HFFc6 (cell line): ENCODE measurements at places on chromosomes 3 and 15. TPM values are rescaled to one million over a fixed set of nuclear protein-coding genes. Genes with fewer than 3 reads are reported as not detected.

- H3K27ac ChIP-seq = no peak overlapping the region
- DNase-seq = no peak
- H3K4me3 ChIP-seq = no peak overlapping the region
- H3K4me1 ChIP-seq = 0 out of 2 replicates have a peak, but pooled peaks cover 6% of the 10 kb centered on the region
Measured at GRCh38 chr15:38954090-38954489, 389.5 kb upstream of the RASGRP1 start.

- DNase-seq = no peak
- no peak overlapping the region for H3K27ac ChIP-seq
- no peaks in the 10 kb centered on the region for H3K36me3 ChIP-seq
- no peaks in the 10 kb centered on the region; the same call in 1 of the 2 replicates for H3K27me3 ChIP-seq
- H3K4me1 ChIP-seq = no peaks in the 10 kb centered on the region
- no peak overlapping the region for H3K4me3 ChIP-seq
Measured at GRCh38 chr3:149186219-149186618, 35.4 kb downstream of the CP start.

- no peak overlapping the region for H3K27ac ChIP-seq
- no peak for DNase-seq
- H3K4me3 ChIP-seq = no peak overlapping the region
Measured at GRCh38 chr15:69105451-69105985, 54.9 kb upstream of the GLCE start.

GRCh38 chr3:59481776-59482400, 432.1 kb upstream of the CFAP20DC start:
- no peaks in the 10 kb centered on the region for H3K27me3 ChIP-seq
- no peak overlapping the region for H3K27ac ChIP-seq
- H3K4me3 ChIP-seq = no peak overlapping the region

DNA sequence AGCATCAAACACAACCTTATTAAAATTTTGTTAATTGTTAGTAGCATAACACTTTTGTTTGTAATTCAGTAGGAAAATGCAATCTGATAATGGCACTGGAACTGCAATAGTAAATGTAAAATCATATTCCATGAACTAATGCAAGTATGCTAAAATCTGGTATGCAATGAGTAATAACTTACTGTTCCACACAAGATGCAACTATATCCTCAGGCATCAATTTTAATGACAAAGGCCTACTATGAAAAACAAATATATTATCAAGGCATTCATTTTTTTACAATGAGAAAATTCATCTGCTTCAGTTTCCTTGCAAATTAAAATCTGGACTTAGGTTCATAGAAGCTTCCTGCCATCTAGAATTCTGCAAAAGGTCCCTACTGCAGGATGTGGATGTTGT, 1.4 kb upstream of the NSMCE3 start:
- H3K4me3 ChIP-seq = peak overlapping the region; percentile 96; the same call in 1 of the 2 replicates
- H3K27me3 ChIP-seq = no peaks in the 10 kb centered on the region; the same call in 1 of the 2 replicates
- H3K27ac ChIP-seq = peak overlapping the region; percentile 95
- DNase-seq = peak; percentile 63
- peaks cover 9% of the 10 kb centered on the region for H3K36me3 ChIP-seq
- peaks cover 68% of the 10 kb centered on the region for H3K4me1 ChIP-seq

- peaks cover 10% of the 10 kb centered on the region for H3K27me3 ChIP-seq
- no peak overlapping the region for H3K4me3 ChIP-seq
- H3K27ac ChIP-seq = no peak overlapping the region
- H3K4me1 ChIP-seq = peaks cover 9% of the 10 kb centered on the region; the same call in 1 of the 2 replicates
Measured at GRCh38 chr3:127835993-127836882, 13.9 kb upstream of the MGLL start.

IVD gene
- 50.7 to 75.4 TPM (median 64.0 TPM) in 3 replicates for total RNA-seq

GOLGA8J gene
- not detected in 3 replicates for total RNA-seq

ZKSCAN7 gene
- total RNA-seq = 0.56 to 1.3 TPM (median 1.1 TPM) in 3 replicates

NUSAP1 gene
- total RNA-seq = 27.6 to 72.0 TPM (median 60.4 TPM) in 3 replicates

RETNLB gene
- not detected in 2 replicates for total RNA-seq

LRRC34 gene
- total RNA-seq = 0.59 to 0.87 TPM (median 0.74 TPM) in 3 replicates
